ENCODE measurements at places on chromosomes 7 and 10.

DNA sequence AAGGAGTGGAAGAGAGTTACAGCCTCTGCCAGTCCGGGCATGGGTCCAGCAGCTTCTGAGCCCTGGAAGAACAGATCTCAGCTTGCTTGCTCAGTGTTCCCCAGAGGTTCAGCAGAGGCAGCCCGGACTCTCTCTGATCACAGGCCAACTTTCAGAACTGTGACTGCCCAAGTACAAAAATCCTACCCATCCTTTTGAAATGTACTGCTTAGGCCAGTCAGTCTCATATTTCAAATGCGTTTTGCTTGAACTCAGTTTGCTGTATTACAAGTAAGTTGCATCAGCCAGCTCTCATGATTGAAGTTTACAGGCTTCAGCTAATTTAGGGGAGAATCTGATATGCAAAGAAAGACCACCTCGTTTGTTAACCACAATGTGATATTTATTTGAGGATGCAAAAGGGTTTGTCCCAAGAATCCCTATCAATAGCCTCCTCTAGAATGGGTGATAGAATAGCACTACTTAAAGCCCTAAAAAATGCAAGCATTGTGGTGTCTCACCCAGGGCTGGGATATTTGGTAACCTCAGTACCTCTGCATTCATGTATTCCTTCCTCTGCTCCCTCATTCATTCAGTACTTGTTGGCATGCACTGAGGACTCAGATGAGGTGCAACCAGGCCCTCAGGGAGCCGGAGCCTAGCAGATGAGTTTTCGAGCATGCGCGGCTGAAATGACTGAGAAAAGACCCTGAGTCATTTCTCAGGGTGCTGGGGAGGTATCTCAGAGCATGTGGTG, 7.0 kb downstream of the AIMP2 start:
- DNase-seq, result no peak

DNA sequence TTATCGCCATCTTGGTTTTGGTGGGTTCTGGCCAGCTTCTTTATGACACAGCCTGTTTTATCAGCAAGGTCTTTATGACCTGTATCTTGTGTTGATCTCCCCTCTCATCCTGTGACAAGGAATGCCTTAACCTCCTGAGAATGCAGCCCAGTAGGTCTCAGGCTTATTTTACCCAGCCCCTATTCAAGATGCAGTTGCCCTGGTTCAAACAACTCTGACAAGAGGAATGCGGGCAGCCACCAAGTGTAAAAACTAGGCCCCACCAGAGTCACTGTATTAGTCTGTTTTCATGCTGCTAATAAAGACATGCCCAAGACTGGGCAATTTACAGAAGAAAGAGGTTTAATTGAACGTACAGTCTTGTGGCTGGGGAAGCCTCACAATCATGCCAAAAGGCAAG, 671.3 kb downstream of the SORCS1 start:
- DNase-seq, result no peak

DNA sequence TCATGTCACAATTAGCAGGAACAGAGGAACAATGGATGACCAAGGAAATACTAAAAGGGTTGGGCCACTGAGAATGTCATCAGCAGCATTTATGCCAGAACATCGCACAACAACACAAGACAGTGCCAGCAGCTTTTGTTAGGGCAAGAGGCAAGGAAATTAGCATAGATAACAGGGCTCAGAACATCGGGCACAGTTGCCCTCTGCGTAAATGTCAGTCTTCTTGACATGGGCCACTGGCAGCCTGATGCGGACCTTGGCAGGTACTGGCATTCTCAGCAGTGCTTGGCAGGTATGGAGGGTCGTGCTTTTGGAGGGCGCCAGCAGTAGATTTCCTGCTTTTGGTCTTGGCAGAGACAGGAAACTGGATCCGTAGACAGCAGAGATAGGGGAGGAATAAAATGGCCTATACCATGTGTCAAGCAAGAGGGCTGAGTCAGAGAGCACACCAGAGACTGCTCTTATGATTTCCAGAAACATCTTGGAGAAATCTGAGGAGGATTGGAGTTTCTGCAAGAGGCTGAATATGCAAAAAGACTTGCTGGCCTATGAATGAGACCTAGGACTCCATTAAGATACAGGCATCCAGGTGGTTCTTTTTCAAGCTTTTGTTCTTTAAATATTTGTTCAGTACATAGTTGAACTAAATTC, 371.5 kb upstream of the MTPN start:
- DNase-seq, result no peak

DNA sequence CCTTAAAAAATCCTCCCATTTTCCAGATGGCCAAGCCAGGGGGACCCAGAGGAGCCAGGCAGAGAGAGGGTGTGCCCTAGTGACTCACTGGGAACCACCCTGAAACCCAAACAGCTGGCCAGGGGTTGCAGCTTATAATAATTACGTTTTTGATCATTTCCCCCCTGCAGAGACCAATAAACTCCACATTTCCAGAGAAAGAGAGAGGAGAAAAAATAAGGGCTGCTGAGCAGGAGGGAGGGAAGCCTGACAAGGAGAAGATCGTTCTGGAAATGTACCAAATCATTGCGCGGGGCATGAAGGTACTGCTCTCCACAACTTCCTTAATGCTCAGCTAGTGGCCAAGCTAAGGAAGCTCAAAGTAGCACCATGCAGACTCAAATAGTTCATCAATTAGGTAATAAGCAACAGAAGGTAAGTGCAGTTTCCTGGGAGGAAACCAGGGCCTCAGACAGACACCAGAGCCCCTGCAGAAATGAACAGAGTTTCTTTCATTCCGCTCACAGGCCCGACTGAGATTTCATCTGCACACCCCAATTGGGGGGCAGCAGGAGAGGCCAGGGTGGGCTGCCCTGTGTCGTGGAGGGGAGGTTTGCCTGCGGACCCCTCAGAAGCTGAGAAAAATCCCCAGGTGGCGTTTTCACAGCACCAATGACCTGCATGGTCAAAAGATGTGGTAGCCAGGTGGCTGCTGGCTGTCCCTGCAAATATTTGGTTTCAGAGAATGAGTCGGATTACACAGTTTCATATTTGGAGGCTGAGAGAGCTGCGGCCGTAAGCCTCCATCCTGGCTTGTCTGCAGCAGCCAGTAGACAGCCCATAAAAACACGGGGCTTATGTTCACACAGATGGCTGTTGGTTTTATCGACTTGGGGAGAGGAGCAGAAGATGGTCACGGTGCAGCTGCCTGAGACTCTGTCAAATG, 153.2 kb upstream of the LYZL2 start:
- DNase-seq, result no peak

- DNase-seq, result no peak
Observed at GRCh38 chr10:27947540-27947939, 51.3 kb downstream of the ODAD2 start.

DNA sequence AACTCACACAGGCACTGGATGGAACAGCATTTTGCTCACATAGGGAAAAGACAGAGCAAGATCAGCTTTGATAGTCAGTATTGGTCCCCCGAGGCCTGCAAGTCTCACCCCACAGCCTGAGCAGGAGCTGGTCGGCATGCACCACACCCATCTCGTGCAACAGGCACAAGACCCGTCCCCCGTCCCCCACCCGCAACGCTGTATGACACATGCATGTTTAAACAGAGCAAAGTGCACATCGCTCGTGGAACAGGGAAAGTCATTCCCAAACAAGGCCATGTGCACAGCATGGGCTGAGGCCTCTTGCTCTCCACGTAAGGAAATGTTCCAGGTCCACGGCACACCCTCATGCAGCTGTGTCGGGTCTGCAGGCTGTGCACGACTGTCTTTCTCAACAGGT, 527.2 kb downstream of the ACTR3B start:
- DNase-seq, result no peak

DNA sequence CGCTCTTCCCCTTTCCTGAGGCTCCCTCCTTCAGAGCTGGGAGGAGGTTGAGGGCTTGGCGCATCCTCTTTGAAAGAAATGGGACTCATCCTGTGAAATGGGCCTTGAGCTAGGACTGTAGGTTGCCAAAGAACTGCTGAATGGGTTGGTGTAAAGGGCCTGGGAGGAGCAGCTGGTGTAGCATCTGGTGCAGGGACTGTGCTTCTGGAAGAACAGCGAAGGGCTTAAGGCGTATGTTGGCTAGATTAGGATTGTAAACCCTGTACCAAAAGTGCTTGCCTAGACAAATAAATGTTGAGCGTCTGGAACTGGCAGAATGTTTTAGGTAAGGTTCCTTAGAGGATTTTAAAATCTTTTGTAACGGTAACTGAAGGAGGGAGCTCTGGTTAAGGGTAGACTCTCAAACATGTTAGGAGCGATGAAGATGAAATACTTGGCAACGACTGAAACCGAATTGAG, 563 bp downstream of the STAM start:
- no peak for DNase-seq

DNA sequence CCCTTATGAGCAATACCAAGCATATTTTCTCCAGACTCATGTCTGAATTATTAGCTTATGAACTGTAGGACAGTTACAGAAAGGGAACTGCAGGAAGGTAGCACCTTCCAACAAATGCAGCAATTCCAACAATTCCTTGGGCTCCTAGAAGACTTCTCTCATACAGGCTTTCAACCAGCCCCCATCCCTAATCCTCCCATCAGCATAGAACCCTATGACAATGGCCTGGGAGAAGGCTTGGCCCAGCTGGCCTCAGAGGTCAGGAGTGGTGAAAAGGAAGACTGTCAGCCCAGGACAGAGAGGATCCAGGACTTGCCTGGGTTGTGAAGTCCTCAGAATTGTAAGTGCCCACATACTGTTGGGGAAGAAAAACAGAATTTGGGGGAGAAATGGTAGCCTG, 5.9 kb downstream of the VPS41 start:
- DNase-seq, result no peak

DNA sequence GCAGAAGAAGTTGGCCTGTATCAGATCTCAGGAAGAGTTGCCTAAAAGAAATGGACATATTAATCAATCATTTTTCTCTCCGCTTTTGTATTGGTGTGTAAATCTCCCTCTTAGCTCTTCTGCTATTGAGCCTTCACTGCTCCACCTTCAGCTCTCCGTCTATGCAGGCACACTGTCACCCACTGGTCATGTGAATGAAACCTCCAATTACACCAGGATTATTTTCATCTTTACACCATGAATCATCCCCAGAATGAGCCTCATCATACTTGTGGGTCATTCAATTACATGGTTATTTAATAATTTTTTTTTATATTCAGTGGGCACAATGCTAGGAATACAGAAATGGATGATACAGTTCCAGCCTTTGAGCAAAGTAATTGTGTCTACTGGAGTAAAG, 92.6 kb downstream of the LRRC4 start:
- DNase-seq, result no peak

DNA sequence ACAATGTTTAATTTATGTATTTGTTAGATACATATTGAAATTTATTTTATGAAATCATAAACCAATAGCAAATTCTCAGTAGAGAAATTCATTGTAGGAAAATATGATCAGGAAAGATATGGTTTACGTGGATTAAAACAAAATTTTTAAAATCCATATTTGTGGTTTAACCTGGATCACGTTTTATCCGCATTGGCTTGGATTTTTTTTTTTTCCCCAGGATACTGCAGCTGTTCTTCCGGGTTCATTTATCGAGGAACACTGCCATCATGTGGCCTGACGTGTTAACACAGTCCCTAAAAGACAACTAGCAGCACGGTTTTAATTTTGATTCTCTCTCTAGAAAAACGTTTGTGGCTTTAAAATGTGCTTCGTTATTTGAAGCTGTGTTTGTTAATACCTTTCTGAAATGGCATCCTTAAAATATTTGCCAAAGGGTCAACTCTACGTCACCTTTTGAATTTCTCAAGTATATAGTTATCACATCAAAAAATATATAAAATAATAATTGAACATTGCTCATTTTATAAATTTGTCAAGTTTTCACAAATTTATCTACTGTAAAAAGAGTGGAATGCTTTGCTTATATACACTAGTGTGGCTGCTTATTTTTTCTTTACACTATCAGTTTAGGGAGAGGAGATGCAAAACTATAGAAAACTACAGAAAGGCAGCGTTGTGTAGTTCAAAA, 8.7 kb upstream of the ASB4 start:
- peak; percentile 53 for DNase-seq

- no peak for DNase-seq
Observed at GRCh38 chr10:131770946-131771633, 129.7 kb upstream of the PPP2R2D start.

DNA sequence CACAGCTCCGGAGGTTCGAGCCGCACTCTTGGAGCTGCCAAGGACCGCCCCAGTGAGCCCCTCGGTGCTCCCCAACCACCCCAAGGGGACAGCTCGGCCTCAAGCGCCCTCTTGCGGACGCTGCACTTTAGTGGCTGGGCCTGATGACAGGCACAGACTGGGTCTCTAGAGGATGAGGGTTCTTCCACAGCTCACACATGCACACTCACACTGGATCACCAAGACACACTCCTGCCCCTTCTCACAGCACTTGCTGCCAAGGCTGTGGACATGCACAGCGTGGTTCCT, 2.1 kb downstream of the RET start:
- peak; percentile 21 for DNase-seq

DNA sequence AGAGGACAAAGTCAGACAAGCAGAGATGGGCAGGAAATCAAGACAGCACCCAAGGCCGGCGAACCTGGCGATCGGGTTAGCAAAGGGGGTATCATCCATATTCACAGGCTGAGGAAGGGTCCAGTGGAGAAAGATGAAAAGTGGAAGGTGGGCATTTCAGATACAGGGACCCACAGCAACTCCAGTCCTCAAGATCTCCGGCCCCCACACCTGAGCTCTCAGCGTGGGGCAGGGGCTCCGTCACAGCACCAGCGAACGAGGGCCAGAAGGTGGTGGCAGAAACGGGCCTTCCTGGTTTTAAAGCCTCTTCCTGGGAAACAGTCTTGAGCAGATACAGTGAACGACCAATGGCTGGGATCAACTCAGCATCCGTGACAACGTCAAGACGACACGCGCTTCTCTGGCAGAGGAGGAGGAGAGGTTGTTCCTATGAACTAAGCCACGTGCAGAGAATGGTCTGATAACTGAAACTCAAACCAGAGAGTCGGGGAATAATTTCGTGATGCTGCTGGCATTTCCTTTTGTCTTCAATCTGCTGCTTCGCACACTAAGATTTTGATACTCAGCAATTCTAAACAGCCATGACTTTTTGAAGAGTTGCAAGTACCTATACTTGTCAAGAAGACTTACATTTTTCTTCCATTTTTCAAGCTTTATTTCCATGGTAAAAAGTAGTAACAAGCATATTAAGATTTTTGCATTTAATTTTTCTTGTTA, 219.8 kb downstream of the ZMYND11 start:
- no peak for DNase-seq

- DNase-seq, result no peak
Observed at GRCh38 chr10:63505562-63505961, 15.6 kb upstream of the REEP3 start.

DNA sequence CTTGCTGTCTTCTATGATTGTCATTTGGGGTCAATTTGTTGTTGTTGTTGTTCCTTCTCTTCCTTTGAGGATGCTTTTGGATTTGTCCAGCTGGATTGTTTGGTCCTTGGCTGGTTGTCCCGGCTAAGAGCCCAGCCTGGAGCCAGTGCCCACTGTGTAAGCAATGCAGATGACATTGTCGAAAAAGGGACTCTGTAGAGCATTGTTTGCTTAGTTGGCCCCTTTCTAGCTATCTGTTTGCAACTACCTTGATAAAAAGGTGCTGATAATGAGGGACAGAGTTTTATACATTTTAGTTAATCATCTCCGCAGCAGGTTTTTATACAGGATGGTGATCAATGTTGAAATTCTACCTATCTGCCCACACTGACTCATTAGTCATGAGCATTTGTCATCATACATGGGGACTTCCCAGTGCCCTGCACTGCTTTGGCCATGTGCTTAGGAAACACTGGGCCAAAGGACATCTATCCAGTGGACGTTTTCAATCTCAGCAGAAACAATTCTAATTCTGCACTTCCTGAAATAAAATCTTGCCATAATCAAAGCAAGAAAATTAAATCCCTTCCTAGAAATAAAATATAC, 311.9 kb downstream of the GRM8 start:
- DNase-seq, result no peak

GRCh38 chr10:100908378-100908777, 4.4 kb upstream of the SLF2 start:
- no peak for DNase-seq

- DNase-seq, result no peak
Observed at GRCh38 chr7:86094166-86094669, 549.5 kb upstream of the GRM3 start.

Measured in activated CD4-positive, alpha-beta T cell treated with anti-CD3 and anti-CD28 coated beads, Interleukin-2, amount 50 U/mL, for 48 hours (primary cell).